ENCODE measurements at places on chromosomes 3 and 15.

DNA sequence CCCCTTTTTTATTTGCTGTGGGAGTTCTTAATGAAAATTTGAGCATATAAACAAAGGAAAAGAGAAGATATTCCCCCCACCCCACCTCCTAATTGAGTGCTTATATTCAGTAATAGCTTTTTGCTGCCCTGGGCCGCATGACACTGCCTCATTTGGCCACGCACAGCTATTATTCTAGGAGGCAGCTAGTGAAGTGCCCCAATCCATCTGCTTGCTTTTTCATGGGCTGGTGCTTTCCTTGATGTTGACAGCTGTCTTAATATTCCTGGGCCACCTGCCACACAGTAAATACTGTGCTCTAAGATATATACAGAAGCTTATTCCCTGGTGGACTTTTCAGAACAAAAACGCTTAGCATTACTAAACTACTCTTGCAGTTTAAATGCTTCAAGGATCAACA lies 3.8 kb upstream of the CRYBG3 start:
- no peak for DNase-seq

DNA sequence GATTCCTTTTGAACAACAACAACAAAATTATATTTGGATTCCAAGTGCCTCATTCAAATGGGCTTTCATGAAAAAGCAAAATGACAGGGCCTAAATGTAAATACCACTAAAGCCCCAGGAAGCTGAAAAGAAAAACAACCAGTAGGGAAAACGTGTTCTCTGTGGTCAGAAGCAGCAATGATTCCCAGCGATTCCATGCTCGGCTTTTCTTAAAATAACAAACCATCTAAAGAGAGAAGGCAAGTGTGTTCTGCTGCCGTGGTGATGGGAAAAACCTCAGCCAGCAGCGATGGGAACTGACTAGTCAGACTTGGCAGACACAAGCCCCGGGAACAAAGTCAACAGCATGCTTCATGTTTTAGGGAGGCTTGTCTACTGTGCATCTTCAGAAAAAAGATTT lies 153.6 kb downstream of the TNIK start:
- DNase-seq, result no peak

DNA sequence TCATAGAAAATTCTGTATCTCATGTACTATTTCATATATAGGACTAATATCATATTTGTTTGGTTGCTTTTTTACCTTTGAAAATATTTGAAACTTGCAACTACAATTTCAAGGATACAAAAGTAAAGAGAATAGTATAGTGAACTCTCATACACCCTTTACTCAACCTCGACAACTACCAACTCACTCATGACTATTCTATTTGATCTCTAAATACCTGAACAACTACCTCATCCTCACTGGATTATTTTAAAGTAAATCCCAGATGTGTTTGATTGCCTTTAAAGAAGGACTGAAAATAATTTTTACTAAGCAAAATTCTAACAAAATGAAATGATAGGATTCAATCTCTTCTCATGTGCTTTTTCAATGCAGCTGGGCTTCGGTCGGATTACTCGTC lies 12.1 kb downstream of the TMPRSS7 start:
- DNase-seq, result no peak

DNA sequence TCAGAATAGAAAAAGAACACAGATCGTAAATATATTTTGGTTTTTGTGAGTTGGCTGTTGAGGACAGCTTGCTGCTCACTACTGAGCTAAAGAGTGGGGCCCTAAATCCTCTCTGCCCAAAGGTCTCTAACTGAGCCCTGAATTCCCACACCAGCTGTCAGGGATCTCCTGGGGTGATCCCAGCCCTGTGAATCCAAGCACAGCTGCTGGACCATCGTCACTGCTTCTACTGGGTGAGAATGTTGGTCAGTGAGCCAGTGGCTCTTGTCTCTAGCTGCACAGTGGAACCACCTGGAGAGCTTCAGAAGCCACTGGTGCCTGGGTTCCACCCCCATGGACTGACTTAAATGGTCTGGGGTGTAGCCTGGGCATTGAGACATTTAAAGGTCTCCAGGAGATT lies 90.5 kb upstream of the IL12A start:
- no peak for DNase-seq

GRCh38 chr3:133853063-133853924 lies 42.4 kb downstream of the RAB6B start:
- DNase-seq, result no peak

- no peak for DNase-seq
Observed at GRCh38 chr15:58420579-58421043, 11.2 kb upstream of the LIPC start.

Measured in stimulated activated effector memory CD8-positive, alpha-beta T cell treated with anti-CD3 and anti-CD28 coated beads, Interleukin-12 subunit alpha, Interleukin-12 subunit beta, amount 100 ng/mL, for 72 hours (primary cell).